Non-pigmented ciliary epithelial cell (primary cell): ENCODE measurements at places on chromosomes 3 and 15.

GRCh38 chr3:66938338-66938963 lies 59.7 kb upstream of the KBTBD8 start:
- peak; percentile 20 for DNase-seq

GRCh38 chr3:172751175-172751704 lies 714 bp downstream of the ECT2 start:
- no peak for DNase-seq

GRCh38 chr3:33749546-33750210 lies 31.6 kb upstream of the CLASP2 start:
- peak; percentile 11 for DNase-seq

DNA sequence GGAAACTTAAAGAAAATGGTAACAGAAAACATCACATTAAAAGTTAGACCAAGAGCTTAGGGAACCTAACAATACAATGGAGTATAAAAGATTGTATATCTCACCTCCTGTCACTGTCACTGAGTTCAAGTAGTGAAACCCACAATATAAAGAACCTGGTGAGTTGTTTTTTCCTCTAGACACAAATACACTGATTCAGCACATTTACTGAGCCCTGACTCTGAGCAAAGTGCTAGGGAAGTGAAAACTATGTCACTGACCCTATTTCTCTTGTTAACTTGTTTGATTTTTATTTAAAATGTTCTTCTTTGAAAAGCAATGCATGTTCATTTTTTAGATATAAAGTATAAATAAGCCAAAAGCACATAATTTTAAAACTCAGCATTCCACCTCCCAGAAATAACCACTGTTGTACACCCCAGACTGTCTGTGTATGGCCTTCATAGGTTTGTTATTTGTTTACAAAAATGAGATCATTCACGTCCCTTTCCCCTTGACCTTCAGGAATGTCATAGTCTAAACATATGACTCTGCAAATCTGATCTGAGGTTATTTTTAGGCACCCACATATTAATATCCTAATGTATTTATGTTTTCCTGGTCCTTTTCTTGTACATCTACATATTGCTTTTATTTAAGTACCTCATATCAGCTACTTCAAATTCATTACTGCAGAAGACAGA lies 69.2 kb upstream of the CSTA start:
- no peak for DNase-seq

DNA sequence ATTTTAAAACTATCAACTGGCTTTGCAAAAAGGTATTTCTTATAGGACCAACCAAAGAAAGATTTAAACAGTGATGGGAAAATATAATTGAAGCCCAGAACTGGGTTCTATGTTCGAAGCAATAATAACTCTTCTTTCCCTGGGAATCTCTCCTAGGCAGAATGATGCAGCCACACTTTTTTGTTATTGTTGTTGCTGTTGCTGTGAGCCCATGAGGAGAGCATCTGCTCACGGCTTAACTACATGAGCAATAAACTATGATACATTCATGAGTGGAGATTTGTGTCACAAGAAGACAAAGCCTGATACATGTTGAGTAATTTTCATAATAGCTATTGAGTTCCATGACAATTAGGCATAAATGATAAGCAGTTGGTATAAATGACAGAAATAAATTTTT lies 80.5 kb downstream of the CRTC3 start:
- no peak for DNase-seq

GRCh38 chr3:4776980-4777581 lies 202.2 kb upstream of the BHLHE40 start:
- no peak for DNase-seq

DNA sequence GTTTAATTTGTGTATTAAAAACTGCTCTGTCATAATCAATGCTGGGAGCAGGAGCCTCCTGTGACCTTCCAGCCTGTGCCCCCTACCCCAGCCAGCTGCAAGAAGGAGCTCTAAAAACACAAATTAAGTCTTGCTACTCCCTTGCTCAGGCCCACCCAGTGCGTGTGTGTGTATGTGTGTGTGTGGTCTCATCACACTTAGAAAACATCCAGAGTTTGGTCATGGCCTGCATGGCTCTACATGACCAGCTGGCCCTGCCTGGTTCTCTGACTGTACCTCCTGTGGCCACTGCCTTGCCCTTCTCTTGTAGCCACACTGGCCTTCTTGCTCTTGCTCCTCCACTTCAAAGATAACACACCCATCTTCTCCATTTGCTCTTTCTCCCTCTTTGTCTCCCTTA lies 13.7 kb downstream of the P2RY14 start:
- DNase-seq = no peak

DNA sequence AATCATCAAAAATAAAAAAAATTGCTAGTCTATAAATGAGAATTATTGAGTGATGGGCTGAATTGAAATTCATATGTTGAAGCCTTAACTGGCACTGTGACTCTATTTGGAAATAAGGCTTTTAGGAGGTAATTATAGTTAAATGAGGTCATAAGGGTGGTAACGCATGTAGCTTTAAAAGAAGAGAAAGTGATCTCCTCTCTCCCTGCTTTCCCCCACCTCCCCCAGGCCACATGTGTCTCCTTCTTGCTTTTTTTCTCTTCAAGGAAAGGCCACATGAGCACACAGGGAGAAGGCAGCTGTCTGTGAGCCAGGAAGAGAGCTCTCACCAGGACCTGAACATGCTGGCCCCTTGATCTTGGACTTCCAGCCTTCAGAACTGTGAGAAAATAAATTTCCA lies 48.2 kb upstream of the ARPP19 start:
- no peak for DNase-seq

DNA sequence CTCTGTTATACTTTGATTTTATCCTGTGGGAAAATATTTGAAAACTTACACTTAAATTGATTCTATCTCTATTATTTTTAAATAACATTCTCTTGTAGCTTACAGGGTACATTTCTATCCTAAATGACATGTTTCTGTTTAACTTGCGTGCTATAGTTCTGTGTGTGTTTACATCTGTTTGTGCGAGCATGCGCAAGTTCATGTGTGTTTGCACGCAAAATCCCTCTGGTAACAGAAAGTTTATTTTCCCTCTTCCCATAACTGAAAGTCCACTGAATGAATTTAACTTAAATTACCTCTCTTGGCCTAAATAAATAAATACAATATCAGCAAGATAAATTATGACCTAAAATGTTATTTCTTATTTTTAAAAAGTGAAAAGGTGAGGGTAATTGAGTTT lies 117.3 kb upstream of the NEO1 start:
- no peak for DNase-seq

GRCh38 chr15:40493089-40493840 lies 22.5 kb downstream of the CHST14 start:
- DNase-seq = no peak

GRCh38 chr3:74332165-74332564 lies 282.3 kb downstream of the CNTN3 start:
- no peak for DNase-seq

- no peak for DNase-seq
Observed at GRCh38 chr3:111669926-111670630, 74.9 kb upstream of the ZBED2 start.

DNA sequence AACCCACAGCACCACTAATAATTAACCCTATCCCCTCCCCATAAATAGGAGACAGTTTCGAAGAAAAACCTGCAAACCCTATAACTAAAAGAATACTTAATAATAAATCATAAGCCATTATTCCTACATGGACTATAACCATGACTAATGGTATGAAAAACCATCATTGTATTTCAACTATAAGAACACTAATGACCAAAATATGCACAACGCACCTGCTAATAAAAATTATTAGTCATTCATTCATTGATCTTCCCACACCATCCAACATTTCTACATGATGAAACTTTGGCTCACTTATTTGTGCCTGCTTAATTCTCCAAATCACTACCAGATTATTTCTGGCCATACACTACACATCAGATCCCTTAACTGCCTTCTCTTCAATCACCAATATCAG lies 16.6 kb downstream of the AQP9 start:
- no peak for DNase-seq

DNA sequence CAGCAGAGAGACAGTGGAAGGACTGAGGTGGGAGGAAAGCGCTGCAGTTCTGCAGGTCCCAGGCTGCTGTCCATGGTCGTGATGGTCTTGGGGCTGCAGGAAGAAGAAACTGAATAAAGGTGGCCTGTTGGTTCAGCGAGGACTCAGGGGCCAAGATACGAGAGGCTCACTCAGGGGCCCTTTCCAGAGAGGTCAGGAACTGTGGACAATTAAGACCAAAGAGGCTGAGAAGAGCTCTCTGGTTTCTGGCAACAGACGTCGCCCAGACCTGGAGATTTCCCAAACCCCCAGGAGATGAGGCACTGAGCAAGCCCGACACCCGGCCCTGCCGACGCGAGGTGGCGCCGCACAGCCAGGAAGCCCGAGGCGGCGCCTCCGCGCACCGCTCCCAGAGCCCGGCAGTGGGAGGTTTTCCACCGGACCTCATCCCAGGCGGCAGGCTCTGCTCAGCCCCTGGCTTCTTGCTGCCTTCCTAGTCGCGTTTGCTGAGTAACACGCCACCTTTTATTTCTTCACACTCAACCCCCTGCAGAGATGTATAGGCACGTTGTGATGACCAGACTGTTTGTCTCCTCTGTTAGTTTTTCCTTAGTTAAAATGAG lies 56.4 kb upstream of the ARRDC4 start:
- no peak for DNase-seq

GRCh38 chr3:133962849-133963248 lies 66.9 kb downstream of the SLCO2A1 start:
- DNase-seq = no peak

DNA sequence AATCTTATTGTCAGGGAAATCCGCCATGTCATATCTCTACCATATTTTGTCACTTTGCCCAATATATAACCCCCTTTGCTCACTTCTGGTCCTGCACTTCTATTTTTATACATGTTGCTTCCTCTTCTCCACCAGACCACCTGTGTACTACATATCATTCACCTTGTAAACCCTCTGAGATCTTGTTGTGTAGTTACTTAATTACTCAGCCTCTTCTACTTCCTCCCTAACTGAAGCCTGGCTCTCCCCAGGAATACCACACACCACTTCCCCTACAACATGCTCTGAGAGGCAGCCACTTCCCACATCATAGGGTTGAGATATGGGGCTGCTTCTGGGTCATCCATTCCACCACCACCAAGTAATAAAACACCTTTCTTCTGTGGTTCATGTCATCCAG lies 10.0 kb downstream of the HEXA start:
- no peak for DNase-seq

GRCh38 chr3:34001022-34001421 lies 202.6 kb downstream of the PDCD6IP start:
- no peak for DNase-seq

DNA sequence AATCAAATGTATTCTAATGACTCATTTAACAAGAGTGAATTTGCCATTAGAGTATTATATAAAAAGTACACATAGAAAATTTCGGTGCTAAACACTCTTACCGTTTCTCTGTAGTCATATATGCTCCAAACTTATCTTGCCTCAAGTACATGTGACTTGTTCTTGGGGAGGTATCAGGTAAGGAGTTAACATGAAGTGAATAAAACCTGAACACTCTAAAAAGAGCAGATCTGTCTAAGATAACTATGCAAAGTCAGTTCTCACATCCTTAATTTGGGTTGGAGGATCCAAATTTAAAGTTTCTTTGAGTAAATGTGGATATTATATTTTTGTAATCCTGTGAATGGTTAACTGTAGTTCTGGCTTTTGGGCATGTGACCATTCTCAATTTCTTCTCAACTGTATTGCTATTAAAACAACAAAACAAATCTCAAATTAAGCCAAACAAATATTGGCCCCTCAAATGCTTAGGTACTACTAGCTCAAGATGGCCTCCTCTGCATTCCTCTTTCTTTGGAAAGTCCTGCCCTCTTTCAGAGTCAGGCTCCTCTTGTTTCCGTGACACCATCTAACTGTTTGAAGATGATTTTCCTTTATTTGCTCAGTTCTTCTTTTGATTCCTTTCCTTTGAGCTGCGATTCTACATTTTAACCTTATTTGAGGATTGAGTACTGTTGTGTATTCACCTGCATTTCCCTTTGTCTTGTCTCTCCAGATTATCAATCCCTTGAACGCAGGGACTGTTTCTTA lies 4.2 kb downstream of the EDEM1 start:
- no peak for DNase-seq

GRCh38 chr3:126961191-126961790 lies 21.6 kb upstream of the PLXNA1 start:
- DNase-seq = no peak

DNA sequence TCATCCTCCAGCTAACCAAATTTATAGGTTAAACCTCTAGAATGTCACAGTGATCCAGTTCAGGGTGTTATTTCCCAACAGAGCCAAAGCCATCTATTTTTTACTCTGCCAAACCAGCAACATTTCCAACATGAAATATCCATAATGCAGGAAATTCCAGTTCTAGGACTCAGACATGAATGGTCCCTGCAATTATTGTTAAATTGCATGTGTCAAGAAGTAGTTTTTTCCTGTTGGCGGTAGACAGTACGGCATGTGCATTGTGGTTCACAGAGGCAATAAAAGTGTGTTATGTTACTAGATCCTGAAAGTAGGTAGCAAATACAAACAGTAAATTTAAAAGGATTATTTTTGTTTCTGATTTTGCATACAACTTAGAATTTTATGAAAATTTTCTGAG lies 215.7 kb upstream of the THBS1 start:
- no peak for DNase-seq

- DNase-seq = no peak
Observed at GRCh38 chr15:81303244-81304225, 20.4 kb downstream of the STARD5 start.

DNA sequence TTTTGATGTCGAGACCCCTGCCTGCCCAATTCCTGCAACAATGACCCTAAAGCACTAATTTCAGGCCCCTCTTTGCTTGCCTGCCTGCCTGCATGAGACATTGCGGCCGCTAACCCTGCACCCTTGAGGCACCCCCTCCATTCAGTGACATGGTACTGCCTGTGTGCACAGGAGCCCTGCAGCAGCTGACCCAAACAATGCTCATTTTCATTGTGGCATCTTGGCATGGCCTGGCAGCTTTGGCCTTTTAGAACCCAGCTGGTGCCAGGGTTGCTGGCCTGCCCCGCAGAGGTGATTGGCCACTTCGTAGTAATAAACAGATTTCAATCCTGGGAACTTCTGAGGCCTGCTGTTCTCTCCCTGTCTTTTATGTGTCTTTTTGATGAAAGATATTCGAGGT lies 33.8 kb downstream of the SLCO3A1 start:
- DNase-seq = no peak

DNA sequence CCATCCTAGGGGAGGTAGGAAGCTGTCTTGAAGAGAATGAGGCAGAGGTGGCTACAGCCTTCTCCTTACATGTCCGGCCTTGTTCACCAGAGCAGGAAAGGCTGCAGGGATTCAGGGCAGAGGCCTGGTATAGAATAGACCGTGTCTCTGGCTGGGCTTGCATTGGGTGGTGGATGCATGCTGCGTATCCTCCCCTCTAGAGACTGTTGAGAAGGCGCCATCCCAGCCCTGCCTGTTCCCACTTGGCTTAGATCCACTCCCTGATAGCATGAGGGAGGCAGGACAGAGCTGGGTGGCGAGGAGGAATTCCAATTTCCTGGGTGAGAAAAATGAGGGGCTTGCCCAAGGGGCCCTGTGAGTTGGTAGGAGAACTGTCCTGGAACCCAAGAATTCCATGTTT lies 57.5 kb downstream of the CORO2B start:
- DNase-seq = no peak

DNA sequence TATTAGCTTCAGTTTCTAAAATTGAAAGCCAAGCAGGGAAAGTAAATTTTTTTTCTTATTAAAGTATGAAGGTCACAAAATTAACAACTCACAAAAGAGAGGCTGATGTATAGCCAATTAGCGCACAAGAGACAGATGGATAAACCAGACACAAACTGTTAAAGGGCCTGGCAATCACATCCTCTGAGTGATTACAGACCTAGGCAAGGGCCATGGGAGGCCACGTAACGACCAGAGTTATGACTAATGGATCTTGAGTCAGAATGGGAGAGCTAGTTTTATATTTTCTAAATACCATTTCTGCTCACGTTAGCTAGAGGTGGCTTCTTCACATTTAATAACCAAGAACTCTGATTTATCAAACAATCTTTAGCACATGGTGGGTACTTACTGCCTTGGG lies 17.8 kb upstream of the SCAMP5 start:
- no peak for DNase-seq
